8988T (cell line): ENCODE measurements at places on chromosomes 12 and 14.

GRCh38 chr12:99055299-99055698 is 410.2 kb downstream of the APAF1 start:
- DNase-seq: no peak

DNA sequence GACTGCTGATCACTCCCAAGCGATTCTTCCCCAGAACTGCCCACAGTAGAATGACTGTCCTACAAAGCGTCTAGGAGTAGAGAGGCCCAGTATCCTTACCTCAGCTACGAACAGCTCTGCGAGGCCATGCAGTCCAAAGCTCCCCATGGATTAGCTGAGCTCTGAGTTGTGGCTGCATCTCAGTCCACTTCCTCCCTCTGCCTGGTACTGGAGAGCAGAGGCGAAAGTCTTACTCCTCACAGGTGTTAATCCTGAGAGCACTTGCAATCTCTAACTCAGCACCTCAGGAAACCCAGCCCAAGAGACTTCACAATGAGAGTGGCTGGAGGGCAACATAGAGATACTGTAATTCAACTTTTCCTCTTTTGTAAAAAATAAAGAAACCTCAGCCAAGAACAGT is 493.1 kb downstream of the BCAT1 start:
- DNase-seq: no peak

- no peak for DNase-seq
Observed at GRCh38 chr14:106872611-106873446, 1346.4 kb downstream of the TMEM121 start.

DNA sequence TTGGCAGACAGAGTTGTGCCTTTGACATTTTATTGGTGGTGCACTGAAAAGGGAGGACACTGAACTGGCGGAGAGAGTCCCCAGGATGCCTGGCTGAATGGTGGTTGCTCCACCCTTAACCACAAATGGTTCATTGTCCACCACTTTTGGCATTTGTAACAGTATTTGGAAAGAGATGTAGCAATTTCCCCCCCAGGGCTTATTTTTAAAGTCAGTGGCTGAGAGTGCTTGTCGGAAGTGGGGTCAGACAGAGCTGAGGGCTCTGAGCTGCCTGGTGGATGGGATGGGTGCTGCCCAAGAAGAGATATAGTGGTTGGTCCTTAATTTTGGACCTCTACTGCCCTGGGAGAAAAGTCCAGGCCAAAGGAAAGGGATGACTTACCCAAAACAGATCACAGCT is 31.5 kb upstream of the FGF6 start:
- no peak for DNase-seq

DNA sequence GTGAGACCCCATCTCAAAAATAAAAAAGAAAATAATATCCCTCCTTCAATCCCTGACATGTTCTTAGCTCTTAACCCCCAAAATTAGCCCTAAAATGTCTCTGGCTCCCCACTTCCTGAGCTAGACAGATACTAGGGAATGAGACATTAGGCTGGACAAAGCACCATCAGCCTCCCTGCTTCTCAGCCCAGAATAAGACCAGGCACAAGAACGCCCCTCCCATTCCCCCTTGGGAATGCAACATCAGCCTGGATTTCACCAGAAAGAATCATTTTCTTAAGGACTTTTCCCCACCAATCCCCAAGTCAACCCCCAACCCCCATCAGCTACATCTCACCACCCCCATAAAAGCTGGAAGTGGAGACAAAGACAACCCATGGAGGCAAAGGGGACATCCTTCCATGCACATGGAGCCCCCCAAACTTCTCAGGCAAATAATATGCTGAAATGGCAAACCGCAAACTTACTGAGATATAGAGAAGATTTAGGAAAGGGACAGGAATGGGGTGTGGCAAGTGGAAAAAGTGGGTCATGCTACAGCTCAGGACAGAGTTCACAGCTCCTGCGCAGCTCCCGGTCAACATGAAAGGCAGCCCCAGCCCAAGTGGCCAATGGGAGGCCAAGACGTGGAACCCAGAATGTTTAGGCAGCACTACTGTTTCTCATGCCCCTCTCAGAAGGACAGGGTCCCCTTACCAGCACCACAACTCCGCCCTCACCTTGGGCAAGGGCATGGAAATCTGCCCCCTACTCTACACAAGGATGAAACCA is 2.7 kb downstream of the CHD4 start:
- DNase-seq: no peak

DNA sequence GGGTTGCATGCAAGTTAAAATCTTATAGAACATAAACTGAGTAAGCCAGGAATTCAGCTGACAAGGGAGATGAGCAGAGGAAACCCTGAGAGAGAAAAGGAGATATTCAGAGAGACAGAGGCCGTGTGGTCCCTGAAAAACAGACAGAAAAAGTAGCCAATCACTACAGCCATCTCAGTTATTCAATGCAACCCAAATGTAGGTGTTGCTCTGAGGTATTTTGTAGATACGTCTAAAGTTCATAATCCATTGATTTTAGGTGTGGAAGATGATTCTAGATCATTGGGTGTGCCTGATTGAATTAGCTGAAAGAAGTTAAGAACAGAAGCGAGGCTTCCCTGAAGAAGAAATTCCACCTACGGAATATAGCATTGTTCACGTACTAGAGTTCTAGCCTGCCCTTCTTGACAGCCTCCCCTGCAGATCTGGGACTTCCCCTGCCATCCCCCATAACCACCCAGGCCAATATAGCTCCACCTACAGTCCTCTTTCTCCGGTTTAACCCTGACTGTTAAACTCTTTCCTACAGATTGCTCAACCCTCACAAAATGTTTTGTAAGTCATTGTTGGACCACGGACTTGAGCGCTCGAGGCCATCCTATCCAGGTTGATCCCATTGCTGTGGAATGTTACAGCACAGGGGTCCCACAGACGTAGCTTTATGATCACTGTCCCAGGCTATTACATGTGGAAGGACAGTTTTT is 21.7 kb downstream of the AICDA start:
- DNase-seq: no peak

GRCh38 chr14:90242444-90242843 is 13.9 kb upstream of the PSMC1 start:
- no peak for DNase-seq

- DNase-seq: no peak
Observed at GRCh38 chr12:58509116-58509885, 411.0 kb downstream of the LRIG3 start.

DNA sequence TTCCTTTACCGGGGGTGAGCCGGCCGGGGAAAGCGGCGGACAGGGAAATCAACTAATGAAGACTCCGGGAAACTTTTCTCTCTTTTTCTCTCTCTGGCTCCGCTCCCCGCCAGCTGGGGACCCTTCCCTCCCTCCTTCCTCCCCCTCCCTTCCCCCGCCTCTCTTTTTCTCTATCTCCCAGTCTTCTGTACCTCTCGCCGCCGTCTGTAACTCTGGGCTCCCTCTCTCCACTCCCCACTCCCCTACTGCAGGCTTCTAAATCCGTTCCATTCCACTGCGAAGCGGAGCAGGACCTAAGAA is 6.9 kb upstream of the HOXC11 start:
- no peak for DNase-seq

- DNase-seq: no peak
Observed at GRCh38 chr14:104545942-104546501, 33.5 kb upstream of the C14orf180 start.

- DNase-seq: no peak
Observed at GRCh38 chr14:21781543-21781942, 107.9 kb upstream of the OR4E1 start.

- DNase-seq: no peak
Observed at GRCh38 chr12:1796515-1797010, 23.8 kb upstream of the LRTM2 start.
